Activated CD4-positive, alpha-beta T cell treated with anti-CD3 and anti-CD28 coated beads, Interleukin-2, amount 10 ng/mL, durations not matched to agents 7 days and 5 days (primary cell): ENCODE measurements at places on chromosomes 7 and 10. TPM values are rescaled to one million over a fixed set of nuclear protein-coding genes. Genes with fewer than 3 reads are reported as not detected.

The RTKN2 gene
- 8.5 TPM for total RNA-seq

The NKX1-2 gene
- not detected for total RNA-seq

The MOGAT3 gene
- total RNA-seq: not detected

The HELLS gene
- total RNA-seq: 99.7 TPM

The TMEM26 gene
- total RNA-seq: not detected

The EBLN1 gene
- total RNA-seq: not detected

The CD36 gene
- total RNA-seq: not detected

The GTF2IRD2 gene
- 13.7 TPM for total RNA-seq

The COL28A1 gene
- not detected for total RNA-seq

The GBX1 gene
- total RNA-seq: not detected

The MCM10 gene
- 57.4 TPM for total RNA-seq

The OR2A1 gene
- total RNA-seq: 0.17 TPM

The MSMB gene
- not detected for total RNA-seq

The FAM221A gene
- 4.4 TPM for total RNA-seq

The CALML3 gene
- total RNA-seq: not detected

The SLC13A4 gene
- total RNA-seq: not detected

The SH3PXD2A gene
- 11.9 TPM for total RNA-seq

The CLDN4 gene
- total RNA-seq: 0.27 TPM
